ENCODE measurements at places on chromosomes 3 and 15. TPM values are rescaled to one million over a fixed set of nuclear protein-coding genes. Genes with fewer than 3 reads are reported as not detected.

- no peak for DNase-seq
These were observed 304.6 kb upstream of the UBE2E2 start for GRCh38 chr3:22898558-22898957.

- no peak for DNase-seq
These were observed 121.8 kb downstream of the CACNA2D3 start for GRCh38 chr3:54243960-54244682.

- DNase-seq, result no peak
These were observed 137.2 kb downstream of the RPL22L1 start for GRCh38 chr3:170732660-170733245.

GRCh38 chr3:110808630-110809029 lies 263.0 kb upstream of the NECTIN3 start:
- DNase-seq, result no peak

DNA sequence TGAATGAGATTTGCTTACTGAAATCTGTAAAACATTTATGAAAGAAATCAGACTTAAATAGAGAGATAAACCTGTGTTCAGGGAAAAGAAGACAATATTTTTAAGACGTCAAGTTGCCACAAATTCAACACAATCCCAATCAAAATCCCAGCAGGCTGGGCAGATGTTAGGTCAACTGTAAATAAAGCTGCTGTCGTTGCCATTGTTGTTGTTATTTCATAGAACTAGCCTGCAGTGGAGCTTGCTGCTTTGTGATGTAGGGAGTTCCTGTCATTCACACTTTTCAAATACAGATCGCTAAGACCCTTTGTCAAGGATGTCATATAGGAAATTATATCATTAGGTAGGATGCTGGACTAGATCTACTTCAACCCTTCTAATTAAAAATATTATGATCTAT lies 123.1 kb downstream of the NEO1 start:
- DNase-seq, result no peak

- DNase-seq, result no peak
These were observed 681.1 kb upstream of the CADM2 start for GRCh38 chr3:84277562-84278224.

GRCh38 chr3:104101736-104102135 lies 1265.0 kb upstream of the ALCAM start:
- no peak for DNase-seq

GRCh38 chr3:99962703-99963102 lies 145.0 kb downstream of the CMSS1 start:
- no peak for DNase-seq

LRTM1 gene
- total RNA-seq, result not detected

PLA2G4B gene
- 9.1 TPM for total RNA-seq

DNA sequence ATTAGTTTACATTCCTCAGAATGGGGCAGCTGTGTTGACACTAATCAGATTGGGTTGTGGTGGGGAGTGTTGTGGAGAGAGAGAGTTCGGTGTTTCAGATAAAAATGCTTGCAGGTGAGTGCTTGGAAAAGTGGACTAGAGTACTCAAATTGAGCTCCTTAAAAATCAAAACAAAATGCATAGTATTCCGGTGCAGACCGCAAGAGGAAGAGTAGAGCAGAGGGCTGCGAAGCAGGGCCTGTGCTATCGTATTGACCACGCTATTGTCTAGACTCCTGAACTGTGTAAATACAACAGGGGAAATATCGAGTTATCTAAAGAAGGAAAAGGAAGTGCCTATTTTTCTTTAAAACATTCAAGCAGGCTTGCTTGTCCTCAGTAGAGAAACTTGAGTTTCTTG lies 159.5 kb downstream of the TP63 start:
- DNase-seq, result no peak

GMPS gene
- 147 TPM for total RNA-seq

- no peak for DNase-seq
These were observed 190.4 kb upstream of the TSC22D2 start for GRCh38 chr3:150217691-150218090.

- peak; percentile 13 for DNase-seq
These were observed 9.3 kb downstream of the CCDC33 start for GRCh38 chr15:74245342-74245931.

- no peak for DNase-seq
These were observed 84.1 kb downstream of the ABHD5 start for GRCh38 chr3:43774799-43775198.

KNG1 gene
- not detected for total RNA-seq

DNA sequence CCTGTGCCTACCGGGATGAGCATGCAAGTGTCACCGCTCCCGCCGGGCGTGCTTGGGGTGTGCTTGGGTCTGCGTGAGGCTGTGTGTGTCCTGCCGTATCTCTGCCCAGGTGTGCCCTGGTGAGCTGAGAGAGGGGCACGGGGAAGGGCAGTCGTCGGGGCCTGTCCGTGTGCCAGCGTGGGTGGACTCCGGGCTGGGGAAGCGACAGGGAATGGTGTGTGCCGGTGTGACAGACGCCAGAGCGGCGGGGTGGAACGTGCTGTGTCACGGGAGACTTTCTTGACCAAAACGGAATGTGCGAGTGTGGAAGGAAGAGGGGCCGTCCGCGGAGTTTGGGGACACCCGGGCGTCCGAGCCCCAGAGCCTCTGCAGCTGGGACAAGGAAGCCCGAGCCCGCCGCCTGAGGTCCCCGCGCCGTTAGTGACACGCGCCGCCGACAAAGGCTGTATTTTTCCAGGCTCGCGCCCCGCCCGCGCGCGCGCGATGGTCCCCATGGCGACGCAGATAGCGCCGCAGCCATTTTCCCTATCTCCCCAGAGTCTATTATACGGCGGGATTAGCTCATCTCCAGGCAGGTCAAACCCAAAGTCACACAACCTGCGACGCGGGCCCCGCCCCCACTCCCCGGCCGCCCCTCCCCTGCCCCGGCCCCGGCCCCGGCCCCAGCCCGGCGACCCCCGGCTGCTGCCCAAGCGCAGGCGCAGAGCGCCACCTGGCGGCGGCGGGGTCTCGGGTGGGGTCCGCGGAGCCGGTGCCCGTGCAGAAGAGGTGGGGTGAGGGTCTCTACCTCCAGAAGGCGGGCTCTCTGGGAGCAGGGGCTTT lies 4.5 kb upstream of the GATA2 start:
- peak; percentile 74 for DNase-seq

GRCh38 chr15:77426871-77427270 lies 6.2 kb downstream of the HMG20A start:
- DNase-seq, result no peak

DNA sequence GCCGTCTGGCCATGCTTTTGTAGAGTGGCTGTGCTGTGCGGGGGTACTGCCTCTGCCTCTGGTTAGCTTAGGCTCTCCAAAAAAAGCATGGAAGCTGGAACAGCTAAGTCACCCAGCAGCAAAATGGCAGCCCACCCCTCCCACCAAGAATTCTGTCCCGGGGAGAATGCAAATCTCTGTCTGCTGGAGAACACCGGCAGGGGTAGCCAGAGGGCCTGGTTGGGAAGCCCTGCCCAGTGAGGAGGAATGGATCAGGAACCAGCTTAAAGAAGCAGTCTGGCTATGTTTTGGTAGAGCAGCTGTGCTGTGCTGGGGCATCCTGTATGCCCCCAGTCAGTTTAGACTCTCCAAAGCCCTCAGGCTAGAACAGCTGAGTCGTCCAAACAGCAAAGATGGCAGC lies 56.2 kb upstream of the PTPRG start:
- no peak for DNase-seq

DNA sequence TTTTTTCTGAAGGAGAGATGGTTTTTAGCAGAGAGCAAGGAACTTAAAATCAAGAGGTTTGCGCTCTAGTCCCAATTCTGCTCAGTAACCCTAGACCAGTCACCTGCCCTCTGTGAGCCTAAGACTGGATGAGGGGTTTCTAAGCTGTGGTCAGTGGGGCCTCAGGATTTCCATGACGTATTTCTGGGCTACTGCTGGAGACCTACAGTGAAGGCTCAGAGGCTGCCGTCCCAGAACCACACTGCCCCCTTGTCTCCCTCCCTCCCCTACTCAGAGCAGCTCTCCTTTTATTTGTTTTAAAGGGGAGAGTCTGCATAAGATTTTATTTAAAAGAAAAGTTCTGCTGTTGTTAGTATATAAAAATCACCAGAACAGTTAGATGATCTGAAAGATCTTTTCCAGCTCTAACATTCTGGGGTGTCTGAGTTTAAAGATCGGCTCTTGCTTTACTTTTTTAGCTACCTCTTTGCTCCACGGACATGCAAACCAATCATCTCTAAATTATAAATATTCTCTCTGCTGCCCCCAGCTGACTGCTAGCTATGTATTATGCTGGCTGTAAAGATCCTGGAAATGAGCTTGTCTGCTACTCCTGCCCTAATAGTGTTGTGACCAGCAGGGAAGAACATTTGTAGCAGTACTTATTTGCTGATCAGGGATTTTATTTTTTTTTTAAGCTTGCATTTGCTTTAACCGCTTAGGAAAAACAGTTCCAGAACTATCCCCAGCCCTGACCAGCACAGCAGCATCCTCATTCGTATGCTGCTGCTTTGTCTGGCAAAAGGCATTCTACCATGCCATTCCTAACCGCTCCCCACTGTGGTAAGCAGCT lies 28.6 kb upstream of the NDUFB4 start:
- DNase-seq, result no peak

GRCh38 chr3:168272343-168272985 lies 176.7 kb upstream of the GOLIM4 start:
- no peak for DNase-seq

GRCh38 chr3:166304584-166304983 lies 467.4 kb upstream of the BCHE start:
- DNase-seq, result no peak

DNA sequence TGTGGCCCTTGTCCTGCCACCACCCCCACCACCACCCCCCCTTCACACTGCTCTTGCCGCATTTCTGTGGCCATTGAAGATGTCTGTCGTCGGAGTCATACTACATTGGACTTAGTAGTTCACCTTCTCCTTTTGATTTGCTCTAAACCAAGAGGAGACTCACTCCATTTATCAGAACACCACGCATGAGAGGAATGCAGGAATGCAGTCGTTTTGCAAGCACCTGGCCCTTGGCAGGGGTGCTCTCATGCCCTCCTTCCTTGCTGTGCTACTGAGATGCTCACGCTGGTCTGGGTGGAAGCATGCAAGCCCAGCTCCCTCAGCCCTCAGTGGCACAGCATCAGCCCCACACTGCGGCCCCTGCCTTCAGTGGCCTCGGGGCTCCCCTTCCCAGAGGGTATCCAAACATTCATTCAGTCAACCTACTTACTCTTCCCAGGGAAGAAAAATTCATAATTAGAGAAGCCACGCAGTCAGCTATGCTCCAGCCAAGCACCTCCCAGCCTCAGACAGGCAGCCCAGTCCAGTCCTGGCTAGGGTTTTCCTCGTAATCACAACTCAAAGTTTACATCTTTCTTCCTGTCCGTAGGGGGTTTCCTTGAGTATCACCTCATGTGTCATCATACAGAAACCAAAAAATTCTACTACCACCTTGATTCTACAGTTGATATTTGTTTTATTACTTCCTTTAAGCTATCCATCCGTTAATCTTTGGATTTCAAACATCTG lies 520.0 kb downstream of the GABRG3 start:
- no peak for DNase-seq

DNA sequence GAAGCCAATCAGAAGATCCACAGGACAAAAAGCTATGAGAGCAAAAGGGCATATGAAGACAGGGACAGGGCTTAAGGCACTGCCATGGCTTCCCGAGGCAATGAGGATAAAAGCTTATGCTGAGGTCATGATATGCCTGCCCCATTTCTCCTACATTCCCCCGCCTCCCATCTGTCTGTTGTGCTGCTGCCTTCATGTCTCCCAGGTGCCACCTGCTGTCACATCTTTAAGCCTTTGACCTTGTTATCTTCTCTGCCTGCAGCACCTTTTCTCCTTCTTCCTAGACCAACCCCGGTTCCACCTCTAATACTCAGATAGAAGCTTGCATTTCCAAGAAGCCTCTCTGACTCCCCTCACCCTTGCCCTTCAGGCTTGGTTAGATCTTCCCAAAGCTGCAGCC lies 213.8 kb downstream of the ARRDC4 start:
- DNase-seq, result no peak

GRCh38 chr3:4834403-4834866 lies 144.8 kb upstream of the BHLHE40 start:
- DNase-seq, result peak; percentile 88

DNA sequence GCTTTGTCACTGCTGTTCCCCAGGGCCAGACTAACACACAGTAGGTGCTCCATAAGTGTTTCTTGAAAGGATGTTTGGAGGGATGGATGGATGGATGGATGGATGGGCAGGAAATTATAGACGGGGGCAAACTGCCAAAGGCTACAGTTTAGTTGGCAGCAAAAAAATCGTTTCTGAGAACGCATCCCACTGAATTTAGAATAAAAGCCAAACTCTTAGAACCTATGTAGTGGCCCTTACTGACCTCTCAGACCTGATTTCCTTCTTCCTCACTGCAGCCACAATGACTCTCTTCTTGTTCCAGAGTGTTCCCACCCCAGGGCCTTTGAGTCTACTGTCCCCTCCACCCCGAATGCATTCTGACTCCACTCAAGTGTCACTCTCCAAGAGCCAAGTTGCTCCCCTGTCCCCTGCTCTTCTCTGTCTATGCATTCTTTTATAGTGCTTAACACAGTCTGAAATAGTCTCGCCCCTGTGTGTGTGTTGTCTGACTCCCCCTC lies 5.2 kb upstream of the GATA2 start:
- no peak for DNase-seq

- no peak for DNase-seq
These were observed 4.5 kb downstream of the CILP start for GRCh38 chr15:65206750-65207149.

DNA sequence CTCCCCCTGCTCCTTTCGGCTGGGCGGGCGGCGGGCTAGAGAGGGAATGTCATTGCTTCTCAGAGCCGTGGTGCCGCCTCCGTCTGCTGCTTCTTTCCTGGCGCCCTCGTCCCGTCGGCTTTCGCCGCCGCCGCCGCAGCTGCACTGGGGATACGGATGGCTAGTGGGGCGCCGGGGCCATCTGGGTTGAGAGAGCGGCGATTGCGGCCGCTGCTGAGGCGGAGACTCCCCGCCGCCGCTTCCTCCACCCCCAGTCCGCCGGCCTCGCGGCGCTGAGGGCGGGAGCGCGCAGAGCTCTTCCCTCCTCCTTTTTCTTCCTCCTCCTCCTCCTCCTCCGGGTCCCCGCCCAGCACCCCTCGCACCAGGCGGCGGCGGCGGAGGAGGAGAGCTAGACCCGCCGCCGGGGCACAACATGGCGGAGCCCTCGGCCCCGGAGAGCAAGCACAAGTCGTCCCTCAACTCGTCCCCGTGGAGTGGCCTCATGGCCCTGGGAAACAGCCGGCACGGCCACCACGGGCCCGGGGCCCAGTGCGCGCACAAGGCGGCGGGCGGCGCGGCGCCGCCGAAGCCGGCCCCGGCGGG lies at the start of gene STT3B:
Gene STT3B (plus strand): TSS at position 339 of the 582 bp plus-strand sequence. CDS start 74 bp downstream, at position 413.
- peak; percentile 84 for DNase-seq

DNA sequence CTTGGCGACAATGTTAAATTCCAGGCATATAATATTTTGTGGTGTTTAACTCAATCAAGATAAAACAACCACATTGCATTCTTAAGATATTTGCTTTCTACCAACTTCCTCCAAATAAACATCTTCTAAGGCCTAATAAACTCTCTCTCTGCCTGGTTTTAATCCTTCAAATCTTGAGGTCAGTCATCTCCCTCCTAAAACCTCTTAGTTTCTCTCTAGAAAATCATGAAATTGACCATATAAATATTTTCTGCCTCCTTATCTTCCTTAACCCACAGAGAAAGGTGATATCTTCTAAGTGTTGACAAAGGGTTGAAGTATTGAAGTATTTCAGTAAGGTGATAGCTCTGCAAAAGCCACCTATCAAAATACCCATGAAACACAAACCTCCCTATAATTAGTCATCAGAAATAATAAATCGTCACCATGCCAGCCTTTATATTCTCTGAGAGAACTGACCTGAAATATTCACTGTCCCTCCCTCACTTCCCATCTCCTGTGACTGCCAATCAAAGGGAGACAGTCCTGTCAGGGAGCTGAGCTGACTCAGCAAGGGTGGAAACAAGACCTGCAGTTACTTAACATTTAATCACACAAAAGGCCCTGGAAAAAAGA lies 1261.1 kb downstream of the ROBO1 start:
- DNase-seq, result no peak

GRCh38 chr3:42368861-42369260 lies 41.5 kb downstream of the LYZL4 start:
- DNase-seq, result no peak
